ENCODE measurements at places on chromosomes 4 and X.

GRCh38 chrX:50456712-50457484, 13.7 kb downstream of the DGKK start:
- DNase-seq = no peak

GRCh38 chrX:37677243-37677642, 8.3 kb upstream of the XK start:
- DNase-seq = no peak

- DNase-seq = no peak
These were observed 245.4 kb downstream of the NAF1 start for GRCh38 chr4:162921178-162921785.

DNA sequence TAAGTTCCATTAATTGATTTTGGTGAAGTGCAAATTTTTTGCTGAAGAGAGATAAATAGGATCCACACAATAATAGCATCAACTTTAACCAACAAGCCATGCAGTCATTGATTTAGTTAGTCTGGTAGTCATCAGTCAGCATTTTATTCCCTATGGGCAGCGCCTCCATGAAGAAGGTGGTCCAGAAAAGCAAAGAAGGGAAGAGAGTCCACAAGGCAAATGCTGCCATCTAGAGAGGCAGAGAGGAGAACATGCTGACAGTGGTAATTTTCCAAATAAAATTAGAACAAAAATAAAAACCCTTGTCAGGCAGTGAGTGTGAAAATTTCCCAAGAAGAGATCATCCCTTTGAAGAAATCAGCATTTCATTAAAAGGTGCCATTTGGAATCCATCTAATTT, 366.7 kb upstream of the FAM241A start:
- DNase-seq = no peak

GRCh38 chr4:11904117-11904535, 475.4 kb upstream of the HS3ST1 start:
- no peak for DNase-seq

DNA sequence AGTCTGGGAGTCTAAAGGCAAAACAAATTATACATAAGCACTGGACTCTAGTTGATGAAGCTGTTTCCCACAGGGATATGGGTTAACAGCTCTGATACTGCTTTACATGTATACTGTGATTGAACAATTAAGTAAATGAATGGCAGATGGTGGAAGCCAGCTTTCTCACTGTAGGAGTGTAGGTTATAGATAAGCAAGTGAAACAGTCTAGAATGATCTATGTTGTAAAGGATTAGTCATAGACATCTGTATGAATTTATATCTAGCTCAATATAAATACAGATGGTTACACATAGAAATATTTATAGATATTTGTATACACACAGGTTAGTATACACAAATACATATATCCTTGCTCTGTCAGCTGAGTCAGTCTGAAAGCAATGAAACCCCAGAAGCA, 276.1 kb downstream of the PPARGC1A start:
- DNase-seq = no peak

- no peak for DNase-seq
These were observed 70.7 kb upstream of the DCLK2 start for GRCh38 chr4:150007512-150007911.

DNA sequence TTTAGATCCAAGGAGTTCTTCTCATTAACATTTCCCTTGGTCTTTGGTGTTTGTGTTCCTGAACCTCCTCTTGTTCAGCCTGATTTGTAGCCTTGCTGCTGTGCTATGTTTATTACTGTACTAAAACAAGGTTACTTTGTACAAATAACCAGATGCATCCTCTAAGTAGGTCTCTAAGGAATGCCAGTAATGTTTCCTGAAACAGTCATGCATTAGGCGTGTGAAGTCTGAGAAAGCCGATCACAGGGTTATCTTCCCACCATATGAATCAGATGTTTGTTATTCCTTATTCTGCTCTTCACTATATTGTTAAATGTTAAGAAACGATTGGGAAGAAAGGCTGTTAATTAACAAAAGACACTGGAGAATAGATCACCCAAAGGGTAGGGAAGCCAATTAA, 66.9 kb downstream of the GALNTL6 start:
- no peak for DNase-seq

GRCh38 chrX:2701600-2701999, 10.5 kb downstream of the CD99 start:
- DNase-seq = no peak

DNA sequence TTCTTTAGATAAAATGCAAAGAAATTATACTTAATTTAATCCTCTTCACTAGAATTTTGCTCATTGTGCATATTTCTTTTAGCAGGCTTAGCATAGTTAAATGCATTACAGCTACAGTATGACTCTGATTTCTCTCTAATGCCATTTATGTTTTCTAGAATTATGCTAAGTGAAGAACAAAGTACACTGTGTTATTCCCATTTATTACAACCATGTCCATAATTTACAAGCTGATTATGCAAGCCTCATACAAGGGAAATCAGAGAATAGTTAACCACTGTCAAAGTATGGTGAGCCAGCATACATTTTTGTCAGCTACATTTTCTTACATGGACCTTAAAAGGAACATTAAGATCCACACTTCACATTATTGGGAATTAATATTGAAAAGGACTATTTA, 99.1 kb downstream of the MAB21L2 start:
- no peak for DNase-seq

GRCh38 chrX:3403748-3404147, 57.3 kb upstream of the MXRA5 start:
- no peak for DNase-seq

DNA sequence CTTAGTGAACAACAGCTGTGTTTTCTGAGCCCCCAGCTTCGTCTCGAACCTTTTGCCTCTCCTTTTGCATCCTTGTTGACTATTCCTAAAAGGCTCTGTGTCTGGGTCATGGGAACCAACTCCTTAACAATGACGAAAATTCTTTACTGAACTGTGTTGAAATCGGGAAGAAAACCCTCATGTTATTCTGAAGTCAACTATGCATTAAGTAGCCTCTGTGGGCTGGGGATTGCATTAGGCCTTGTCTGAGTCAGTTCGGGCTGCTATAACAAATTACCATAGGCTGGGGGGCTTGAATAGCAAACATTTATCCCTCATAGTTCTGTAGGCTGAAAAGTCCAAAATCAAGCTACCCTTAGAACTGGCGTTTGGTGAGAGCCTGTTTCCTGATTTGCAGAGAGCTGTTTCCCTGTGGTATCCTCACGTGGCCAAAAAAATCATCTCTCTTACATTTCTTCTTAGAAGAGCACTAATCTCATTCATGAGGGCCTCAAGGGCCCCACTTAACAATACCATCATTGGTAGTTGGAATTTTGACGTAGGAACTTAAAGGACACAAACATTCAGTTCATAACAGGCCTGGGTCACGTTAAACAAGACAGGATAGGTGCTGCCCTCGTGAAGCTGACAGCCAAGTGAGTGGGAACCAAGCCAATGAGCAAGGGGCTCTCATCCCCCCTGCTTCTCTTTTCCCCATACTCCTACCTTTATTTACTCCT, 75.9 kb downstream of the CLNK start:
- DNase-seq = no peak

GRCh38 chrX:86103061-86103460, 45.2 kb upstream of the DACH2 start:
- no peak for DNase-seq

- DNase-seq = peak; percentile 87
These were observed 8.1 kb upstream of the GSX2 start for GRCh38 chr4:54091637-54092404.

DNA sequence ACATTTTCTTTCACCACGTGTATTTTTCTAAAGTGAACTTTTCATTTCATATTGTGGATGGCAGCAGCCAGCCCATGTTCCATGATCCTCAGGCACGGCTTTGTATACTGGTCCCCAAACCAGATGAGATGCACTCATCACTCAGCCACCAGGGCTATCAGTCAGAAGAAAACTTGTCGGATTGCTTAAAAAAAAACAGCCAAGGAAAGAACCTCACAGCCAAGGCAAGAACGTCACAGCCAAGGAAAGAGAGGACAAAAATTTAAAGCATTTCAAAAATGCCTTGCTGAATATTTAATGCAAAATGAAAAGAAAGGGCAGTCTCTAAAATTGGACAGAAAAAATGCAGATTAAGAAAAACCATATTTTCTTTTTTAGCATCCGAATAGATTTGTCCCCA, 333.3 kb downstream of the PDGFC start:
- DNase-seq = no peak

- no peak for DNase-seq
These were observed 333.0 kb downstream of the ADGRL3 start for GRCh38 chr4:61533140-61533539.

DNA sequence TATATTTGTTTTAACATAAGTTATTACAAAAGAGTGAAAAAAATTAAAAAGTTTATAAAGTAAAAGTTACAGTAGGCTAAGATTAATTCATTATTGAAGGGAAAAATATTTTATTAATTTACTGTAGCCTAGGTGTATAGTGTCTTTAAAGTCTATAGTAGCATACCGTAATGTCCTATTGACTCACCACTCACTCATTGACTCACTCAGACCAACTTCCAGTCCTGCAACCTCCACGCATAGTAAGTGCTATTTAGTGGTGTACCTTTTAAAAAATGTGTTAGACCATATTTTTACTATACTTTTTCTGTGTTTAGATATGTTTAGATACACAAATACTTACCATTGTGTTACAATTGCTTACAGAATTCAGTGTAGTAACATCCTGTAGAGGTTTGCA, 841.1 kb downstream of the CENPC start:
- no peak for DNase-seq

DNA sequence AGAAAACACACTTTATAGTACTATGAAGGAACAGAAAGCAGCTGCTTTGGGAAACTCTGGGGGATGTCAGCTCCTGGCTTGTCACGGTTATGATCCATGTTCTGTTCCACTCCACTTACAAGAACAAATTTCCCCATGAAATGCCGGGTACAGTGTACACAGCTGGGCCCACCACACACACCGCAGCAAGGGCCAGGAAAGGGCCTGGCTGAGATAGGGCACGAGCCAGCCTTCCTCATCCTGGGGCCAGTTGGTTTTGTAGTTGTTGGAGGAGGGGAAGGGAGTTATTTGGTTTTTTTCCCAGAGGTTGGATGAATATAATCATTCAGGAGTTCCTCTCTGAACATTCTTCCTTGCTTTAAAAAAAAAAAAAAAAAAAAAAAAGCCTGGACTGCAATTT, 56.8 kb downstream of the SEPSECS start:
- DNase-seq = no peak

DNA sequence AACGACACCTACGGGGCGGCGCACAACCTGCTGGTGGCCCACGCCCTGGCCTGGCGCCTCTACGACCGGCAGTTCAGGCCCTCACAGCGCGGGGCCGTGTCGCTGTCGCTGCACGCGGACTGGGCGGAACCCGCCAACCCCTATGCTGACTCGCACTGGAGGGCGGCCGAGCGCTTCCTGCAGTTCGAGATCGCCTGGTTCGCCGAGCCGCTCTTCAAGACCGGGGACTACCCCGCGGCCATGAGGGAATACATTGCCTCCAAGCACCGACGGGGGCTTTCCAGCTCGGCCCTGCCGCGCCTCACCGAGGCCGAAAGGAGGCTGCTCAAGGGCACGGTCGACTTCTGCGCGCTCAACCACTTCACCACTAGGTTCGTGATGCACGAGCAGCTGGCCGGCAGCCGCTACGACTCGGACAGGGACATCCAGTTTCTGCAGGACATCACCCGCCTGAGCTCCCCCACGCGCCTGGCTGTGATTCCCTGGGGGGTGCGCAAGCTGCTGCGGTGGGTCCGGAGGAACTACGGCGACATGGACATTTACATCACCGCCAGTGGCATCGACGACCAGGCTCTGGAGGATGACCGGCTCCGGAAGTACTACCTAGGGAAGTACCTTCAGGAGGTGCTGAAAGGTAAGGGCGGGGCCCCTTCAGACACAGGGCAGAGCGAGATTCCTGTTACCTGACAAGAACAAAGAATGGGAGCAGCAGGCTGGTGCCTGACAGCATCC, 11.7 kb downstream of the RPL9 start:
- DNase-seq = peak; percentile 70

DNA sequence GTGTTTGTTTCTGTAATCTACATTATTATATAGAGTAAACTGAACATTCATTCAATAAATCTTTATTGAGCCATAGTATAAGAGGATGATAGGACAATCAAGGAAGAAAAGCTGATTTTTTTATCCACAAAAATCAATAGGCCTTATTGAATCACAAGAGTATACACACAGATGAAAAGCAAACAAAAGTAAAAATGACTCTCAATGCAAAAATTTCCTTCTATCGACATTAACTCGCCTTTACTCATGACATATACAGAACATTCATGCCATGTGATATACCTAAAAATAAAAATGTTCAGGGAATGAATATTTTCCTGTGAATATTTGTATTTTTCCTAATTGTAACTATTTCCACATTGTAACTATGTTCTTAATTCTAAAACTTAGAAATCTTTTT, 161.2 kb downstream of the LRBA start:
- no peak for DNase-seq

DNA sequence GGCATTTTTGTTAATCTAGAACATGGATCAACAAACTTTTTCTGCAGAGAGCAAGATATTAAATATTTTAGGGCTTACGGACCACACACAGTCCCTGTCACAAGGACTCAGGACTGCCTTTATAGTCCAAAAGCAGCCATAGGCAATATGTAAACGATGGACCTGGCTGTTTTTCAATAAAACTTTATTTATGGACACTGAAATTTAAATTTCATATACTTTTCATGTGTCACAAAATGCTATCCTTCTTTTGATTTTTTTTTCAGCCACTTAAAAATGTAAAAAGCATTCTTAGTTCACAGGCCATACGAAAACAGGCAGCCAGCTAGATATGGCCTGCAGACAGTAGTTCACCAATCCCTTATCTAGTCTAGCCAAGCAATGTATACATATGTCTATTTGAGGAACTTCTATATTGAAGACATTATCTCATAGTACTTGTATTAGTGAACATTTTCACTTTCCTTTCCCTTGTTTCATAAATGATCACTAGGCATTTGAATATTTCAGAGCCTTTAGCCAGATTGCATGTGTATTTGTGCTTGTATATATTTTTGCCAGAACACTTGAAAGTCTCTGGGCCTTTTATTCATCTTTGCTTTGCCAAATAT, 350.9 kb downstream of the RPA4 start:
- no peak for DNase-seq

Data from sciatic nerve (tissue), 2 donors.